Kidney (tissue), 22 donors: ENCODE measurements at places on chromosomes 3 and 15. TPM values are rescaled to one million over a fixed set of nuclear protein-coding genes. Genes with fewer than 3 reads are reported as not detected.

Gene TMC3
- not detected for total RNA-seq

Gene FOXB1
- not detected for total RNA-seq

Gene NDN
- 19.9 TPM for total RNA-seq

Gene ROPN1
- total RNA-seq = 0.54 TPM

Gene EFHB
- 2.1 TPM for total RNA-seq
